ENCODE measurements at places on chromosomes 6 and 20.

GRCh38 chr6:64622944-64623343 is 987.3 kb downstream of the PHF3 start:
- no peak for DNase-seq

GRCh38 chr6:25250878-25251277 is 28.3 kb upstream of the CARMIL1 start:
- DNase-seq, result no peak

GRCh38 chr6:122869437-122870024 is 80.5 kb downstream of the SMPDL3A start:
- DNase-seq, result no peak

GRCh38 chr6:133512410-133513016 is 271.4 kb downstream of the EYA4 start:
- peak; percentile 7 for DNase-seq

DNA sequence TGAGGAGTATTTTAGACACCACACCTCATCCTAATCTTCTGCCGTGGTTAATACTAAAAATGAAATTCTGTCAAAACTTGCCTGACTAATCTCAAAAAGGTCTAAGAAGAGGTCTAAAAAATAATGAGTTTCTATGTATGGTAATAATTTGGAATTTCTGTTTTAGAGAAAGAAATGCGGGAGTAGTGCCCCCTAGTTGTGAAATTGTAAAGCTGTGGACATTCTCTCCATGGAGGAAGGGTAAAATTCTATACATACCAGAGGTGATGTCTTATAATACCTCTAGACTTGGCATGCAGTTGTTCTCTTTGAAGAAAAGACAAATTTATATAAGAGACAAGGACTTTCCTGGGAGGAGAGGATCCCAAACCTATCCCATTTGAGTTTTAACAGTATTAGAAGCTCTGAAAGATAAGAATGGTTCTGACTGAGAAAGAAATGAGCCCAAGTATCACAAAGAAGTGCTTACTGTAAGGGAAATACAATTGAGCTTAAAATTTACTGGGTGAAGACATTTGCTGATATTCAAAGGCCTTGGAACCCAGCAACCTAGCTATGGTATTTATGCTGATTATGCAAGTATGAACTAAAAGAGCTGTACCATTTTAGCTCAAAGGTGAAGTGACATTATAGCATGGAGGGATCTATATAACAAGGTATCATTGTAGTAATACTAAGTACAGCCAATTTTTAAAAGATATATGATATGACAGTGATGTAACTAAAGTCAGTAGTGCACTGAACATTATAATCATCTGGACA is 5.1 kb upstream of the EPHA7 start:
- no peak for DNase-seq

DNA sequence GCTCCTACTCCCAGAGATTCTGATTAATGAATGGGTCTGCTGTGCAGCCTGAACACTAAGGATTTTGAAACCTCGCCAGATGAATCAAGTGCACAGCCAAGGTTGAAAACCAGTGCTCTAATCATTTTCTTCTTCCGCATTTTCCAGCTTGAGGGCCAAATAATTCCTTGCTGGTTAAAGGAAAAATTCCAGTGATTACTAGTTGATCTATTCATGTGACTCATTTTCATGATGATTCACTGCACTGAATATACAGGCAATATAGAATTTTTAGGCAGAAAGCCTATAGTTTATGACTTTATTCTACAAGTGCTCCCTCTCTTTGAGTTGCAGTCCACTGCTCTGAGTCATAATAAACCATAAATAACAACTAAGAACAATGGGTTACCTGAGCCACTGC is 80.6 kb upstream of the PROKR2 start:
- no peak for DNase-seq

DNA sequence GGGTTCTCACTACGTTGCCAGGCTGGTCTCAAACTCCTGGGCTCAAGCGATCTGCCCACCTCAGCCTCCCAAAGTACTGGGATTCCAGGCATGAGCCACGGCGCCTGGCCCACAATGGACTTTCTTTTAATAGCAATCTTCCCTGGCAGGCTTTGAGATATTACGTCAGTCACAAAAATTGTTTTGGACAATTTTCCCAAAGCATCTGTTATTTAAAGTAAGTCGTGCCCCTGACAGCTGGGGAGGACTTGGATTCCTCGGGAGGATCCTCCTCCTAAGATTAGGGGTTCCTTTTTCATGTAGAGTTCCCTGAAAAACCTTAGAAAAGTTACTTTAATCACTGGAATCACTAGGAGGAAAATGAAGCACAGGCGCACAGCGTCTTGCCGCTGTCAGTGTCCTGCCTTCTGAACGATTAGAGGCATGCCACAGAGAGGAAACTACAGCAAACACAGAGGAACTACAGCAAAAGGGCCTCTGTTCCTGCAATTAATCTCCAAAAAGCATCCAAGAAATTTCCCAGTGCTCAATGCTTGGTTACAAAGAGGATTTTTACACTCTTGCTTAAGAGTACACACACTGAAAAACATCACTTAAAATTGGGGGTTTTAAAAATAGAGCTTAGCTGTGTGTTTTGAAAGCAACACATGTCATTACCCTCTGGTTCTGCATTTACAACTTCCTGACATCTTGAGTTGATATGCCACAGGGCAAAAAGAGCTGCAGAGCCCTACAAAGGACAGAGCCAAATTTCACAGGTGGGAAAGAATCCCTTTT is 4.5 kb downstream of the ACSS1 start:
- DNase-seq, result no peak

DNA sequence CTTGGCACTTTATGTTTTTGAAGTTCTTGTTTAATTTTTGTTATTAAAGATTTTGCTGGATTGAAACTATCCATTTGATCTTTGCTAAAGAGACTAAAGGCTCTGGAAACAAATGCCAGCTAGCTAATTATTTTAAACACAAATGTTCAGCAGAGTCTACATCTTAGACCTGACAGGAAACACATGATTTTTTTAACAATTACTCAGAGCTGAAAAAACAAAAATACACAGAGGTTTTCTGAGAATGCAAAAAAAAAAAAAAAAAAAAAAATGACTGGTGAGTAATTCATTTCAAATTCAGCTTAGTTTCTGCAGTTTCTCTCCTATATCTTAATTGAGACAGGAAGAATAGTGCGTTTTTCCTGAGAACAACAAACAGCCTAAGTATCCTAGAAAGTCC is 448.0 kb downstream of the TENT5A start:
- DNase-seq, result no peak

GRCh38 chr6:55578537-55579363 is at the start of gene HMGCLL1:
TSS of gene HMGCLL1 (minus strand) at chr6:55579192. CDS start at chr6:55579055, 137 bp downstream.
- DNase-seq, result no peak

DNA sequence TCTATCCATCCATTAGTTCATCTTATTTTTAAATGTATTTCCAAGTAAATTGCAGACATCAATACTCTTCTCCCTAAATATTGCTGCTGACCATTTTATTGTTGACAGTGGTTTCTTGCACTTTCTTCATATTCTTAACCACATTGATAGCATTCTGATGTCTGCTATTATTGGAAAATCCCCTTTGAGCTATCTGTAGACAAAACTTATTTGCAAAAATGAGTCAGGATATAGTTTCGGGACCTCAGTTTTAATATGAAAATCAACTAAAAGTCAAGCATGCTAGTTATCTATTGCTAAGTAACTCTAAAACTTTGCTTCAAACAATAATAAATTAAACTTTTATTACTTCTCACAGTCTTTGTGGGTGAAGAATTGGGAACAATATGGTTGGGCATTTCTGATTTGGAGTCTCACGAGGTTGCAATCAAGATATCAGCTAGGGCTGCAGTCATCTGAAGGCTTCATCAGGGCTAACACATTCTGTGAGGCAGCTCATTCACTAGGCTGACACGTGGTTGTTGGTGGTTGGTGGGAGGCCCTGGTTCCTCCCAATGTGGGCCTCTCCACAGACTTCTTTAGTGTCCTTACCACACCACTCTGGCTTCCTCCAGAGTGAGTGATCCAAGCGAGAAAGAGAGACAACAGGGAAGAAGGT is 32.7 kb downstream of the CD109 start:
- no peak for DNase-seq

DNA sequence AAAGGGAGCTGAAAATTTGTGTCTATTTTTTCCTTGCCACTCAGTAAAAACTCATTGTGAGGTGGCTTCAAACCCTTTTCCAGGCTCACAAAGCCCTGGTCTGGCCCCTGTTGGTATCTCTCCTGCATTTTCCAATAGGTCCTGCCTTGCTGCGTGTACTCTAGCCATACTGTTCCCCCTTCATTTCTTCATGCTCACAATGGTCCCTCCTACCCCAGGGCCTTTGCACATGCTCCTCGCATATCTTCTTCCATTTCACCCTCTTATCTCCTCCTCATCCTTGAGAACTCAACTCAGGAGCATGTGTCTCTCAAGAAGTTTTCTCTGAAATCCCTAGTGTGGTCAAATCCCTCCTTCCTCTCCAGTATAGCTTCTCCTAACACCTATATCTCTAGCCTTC is 186.6 kb downstream of the MBOAT1 start:
- DNase-seq, result no peak

DNA sequence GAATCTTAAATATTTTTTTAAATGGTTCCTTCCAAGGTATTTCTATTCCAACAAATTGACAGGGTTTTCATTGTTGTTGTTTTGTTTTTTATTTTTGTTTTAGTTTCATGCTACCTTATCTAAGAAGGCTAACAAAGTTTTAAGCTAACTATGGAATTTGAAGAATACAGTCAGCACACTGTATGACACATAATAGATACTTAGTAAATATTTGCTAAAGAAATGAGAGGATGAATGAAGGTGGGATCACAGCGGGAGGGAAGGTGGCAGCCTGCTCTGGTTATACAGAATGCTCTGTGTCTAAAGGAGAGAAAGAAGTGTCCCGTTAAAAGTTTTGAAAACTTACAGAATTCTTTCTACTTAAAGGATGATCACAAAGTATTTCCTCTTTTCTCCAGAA is 43.7 kb upstream of the DST start:
- no peak for DNase-seq

- DNase-seq, result no peak
These were observed 23.0 kb upstream of the IYD start for GRCh38 chr6:150345781-150346180.

DNA sequence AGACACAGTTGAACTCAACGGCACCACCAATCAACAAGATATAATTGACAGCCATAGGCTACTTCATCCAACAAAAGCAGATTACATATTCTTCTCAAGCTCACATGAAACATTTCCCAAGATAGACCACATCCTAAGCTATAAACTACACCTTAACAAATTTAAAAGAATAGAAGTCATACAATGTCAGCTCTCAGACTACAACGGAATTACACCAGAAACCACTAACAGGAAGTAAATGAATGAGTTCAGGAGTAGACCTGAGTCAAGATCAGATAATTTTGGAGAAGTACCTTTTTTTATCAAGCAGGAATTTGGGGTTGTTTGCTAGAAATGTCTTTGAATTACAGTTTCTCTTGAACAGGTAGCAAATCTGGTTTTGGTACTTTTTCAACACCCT is 237.8 kb downstream of the TBX18 start:
- no peak for DNase-seq

DNA sequence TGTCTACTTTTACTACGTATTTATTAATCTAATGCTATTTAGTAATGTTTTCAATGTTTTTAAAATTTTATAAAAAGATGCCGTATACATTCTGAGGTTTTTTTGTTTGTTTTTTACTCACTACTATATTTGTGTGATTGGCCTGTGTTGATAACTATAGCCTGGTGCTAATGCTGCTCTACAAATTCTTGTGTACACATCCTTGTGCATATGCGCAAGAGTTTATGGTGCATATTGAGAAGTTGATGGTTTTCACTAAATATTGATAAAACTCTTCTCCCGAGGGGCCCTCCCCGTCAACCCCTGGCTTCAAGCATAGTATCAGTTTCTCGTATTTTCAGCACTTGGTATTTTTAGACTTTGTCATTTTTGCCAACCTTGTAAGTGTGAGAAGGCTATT is 59.9 kb downstream of the E2F3 start:
- no peak for DNase-seq

GRCh38 chr20:15065794-15066193 is 728.4 kb upstream of the FLRT3 start:
- DNase-seq, result no peak

DNA sequence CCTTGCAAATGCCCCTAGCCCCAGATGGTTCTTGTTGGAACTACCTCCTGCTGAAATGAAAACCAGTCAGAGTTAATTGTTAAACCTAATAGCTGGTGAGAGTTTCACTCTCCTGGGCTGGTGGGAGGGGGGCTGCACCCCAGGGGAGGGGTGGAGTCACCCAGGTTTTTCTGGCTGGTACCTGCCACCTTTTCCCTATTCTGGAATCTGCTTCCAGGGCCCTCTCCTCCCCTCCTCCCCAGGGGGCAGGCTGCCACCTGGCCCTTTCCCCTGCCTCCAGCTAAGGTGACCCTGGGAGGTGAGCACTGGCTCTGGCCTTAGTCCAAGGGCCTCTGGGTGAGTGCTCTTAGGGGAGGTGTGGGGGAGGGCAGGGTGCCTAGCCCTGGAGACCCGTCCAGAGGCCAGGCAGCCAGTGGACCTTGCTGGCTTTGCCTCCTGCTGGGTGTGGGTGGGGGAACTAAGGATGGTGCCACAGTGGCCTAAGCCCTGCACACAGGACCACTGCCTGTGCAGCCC is 48.8 kb upstream of the EPB41L1 start:
- DNase-seq, result no peak

DNA sequence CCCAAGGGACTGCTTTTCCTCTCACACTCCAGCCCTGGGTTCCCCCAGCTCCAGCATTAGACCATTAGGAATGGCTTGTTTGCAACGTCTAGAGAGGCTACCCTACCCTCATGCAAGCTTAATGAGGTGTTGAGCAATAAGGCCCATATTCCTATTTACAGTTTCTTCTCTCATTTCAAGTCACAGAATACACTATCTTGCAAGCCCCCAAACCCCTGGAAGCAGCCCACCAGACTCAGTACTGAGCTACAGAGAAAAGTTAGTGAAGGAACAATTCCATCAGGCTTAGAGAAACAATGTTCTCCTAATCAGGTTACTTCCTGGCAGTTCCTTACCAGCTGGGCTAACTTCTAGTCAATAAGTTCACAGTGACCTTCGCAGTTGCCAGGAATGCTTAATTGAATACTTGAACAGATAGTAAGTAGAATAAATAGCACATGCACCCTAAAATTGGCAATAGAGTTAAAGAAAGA is 606.5 kb upstream of the NOX3 start:
- DNase-seq, result no peak

DNA sequence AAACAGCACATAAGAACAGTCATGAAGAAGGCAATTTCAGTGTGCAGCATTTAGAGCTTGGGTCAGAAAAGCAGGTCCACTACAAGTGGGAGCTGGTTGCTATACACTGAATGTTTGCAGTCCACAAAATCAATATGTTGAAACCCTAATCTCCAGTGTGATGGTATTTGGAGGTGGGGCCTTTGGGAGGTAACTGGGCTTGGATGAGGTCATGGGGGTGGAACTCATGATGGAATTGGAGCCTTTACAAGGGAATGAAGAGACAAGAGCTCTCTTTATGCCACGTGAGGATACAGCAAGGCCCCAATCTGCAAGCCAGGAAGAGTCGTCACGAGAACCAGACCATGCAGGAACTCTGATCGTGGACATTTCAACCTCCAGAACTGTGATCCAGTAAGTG is 216.7 kb upstream of the SLC35B3 start:
- no peak for DNase-seq

- no peak for DNase-seq
These were observed 80.0 kb downstream of the CRYBG1 start for GRCh38 chr6:106440546-106440945.

All from stimulated activated CD8-positive, alpha-beta memory T cell treated with anti-CD3 and anti-CD28 coated beads, Interleukin-4, amount 100 ng/mL, for 24 hours (primary cell).